ENCODE measurements at places on chromosomes 12 and 14. TPM values are rescaled to one million over a fixed set of nuclear protein-coding genes. Genes with fewer than 3 reads are reported as not detected.

The GLIPR1L1 gene
- not detected for total RNA-seq

The CLEC1B gene
- not detected for total RNA-seq

- no peak for DNase-seq
Measured at GRCh38 chr12:130401703-130402102, 64.0 kb downstream of the PIWIL1 start.

GRCh38 chr14:94376108-94376975, 12.1 kb downstream of the SERPINA1 start:
- DNase-seq: no peak

All from GM23248 (cell line).